Kidney (tissue), 22 donors: ENCODE measurements at places on chromosomes 1 and 21. TPM values are rescaled to one million over a fixed set of nuclear protein-coding genes. Genes with fewer than 3 reads are reported as not detected.

DNA sequence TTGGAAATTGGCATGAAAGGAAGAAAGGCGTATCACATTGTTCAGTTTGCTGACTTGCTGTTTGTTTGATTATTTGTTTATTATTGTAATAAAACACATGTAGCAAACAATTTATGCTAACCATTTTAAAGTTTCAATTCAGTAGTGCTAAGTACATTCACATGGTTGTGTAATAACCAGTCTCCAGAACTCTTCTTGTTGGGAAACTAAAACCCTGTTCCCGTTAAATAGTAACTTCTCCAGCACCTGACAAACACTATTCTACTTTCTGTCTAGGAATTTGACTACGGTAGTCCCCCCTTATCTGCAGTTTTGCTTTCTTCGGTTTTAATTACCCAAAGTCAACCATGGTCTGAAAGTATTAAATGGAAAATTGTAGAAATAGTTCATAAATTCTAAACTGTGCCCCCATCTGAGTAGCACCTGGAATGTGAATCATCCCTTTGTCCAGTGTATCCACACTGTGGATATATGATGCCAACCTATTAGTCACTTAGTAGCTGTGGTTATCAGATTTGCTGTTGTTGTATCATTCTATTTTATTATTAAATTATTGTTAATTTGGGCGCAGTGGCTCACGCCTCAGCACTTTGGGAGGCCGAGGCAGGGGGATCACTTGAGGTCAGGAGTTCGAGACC, 5.5 kb downstream of the MORC3 start:
- no peak for DNase-seq

GRCh38 chr1:226692823-226693222, 46.3 kb downstream of the ITPKB start:
- no peak for DNase-seq

GRCh38 chr1:156746728-156747631, 4.5 kb downstream of the HDGF start:
- peak; percentile 97 for DNase-seq

DNA sequence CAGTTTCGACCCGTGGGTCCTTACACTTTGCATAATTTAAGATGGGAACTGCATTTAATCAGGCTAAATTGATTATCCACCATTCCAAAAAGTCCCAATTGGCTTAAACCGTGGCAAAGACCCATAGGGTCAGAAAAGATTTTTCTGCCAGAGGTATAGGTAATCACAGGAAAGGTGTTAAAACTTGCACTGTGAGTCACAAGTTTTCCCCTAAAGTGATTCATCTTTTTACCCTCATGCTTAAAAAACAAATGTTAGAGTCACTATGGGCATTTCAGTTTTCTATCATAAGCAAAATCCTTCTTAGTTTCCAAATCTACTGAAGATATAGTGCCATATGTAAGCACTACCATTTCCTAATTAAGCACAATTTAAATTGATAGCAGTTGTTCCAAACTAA, 1079.8 kb downstream of the ADGRL2 start:
- no peak for DNase-seq

GRCh38 chr21:30306884-30307283, 13.2 kb downstream of the KRTAP26-1 start:
- DNase-seq: no peak

DNA sequence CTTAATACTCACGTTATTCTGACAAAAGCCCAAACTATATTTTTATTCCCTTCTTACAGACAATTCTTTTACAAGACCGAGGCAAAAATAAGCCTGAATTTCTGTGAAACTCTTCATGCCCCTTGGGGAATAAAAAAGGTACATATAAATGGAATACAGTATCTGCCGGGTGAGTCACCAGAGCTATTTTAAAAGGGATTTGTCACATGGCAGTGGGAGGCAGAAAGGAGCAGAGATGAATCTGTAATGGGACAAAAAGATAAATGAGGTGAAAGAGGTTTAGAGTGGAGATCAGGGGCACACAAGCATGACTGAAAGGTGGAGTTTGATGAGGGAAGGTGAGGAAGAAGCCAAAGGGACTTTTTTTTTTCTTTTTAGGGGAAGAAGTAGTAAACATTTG, 8.8 kb downstream of the XCL1 start:
- no peak for DNase-seq

DNA sequence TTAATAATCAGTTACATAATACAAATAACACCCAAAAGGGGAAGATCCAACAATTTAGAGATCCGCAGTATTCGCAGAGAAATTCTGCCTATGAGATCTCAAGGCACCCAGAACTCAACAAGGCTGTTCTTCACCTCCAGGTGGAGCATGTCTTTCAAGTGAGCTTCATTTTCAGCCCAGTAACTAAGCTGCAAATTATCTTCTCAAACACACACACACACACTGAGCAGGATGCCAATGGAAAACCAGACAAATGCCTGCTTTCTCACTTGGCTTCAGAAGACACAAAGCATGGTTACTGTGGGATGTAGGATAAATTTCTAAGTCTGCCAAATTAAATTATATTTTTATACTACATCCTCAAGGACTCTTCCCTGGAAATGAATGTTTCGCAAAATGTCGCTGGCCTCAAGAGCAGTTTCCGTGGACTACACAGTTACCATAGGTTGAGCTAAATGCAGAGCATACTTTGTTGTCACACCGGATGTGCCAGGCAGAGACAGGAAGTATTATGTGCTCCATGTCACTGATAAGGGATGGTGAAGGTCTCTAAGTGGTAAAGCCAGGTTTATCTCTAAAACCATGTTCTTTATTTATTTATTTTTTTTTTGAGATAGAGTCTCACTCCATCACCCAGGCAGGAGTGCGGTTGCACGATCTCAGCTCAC, 30.3 kb downstream of the UBR4 start:
- peak; percentile 19 for DNase-seq

- DNase-seq: no peak
Observed at GRCh38 chr1:66426239-66426853, 107.6 kb upstream of the SGIP1 start.

DNA sequence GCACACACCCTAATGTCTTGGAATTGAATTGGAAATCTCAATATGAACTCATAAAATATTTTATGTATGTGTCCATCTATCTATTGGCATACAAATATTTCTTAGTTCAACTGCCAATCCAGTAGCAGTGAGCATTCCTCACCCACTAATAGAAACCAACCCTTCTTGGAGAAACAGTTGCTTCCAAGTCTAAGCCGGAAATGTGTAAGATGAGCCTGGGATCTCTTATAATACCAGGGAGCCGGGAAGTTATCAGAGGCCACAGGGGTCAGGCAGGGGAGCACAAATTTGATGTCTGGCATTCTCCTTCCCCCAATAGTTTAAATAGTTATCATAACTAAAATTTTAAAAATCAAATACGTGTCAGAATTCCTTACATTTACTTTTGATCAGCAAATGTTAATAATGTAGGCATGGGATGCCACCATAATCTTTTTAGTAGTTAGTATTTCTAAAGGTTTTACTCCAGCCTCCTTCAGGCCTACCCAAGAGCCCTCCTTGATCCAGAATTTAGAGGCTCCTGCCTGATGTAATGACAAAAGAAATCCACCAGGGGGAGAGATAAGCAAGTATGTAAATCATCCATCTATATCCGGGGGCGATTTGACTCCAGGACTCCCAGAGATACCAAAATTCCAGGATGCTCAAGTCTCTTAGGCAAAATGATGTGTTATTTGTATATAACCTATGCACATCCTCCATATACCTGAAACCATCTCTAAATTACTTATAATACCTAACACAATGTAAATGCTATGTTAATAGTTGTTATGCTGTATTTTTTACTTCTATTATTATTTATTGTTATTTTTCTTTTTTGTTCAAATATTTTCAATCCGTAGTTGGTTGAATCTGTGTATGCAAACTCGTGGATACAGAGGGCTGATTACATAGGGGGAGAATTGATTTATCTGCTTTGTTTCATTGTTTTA, 218.7 kb upstream of the COA6 start:
- peak; percentile 61 for DNase-seq

DNA sequence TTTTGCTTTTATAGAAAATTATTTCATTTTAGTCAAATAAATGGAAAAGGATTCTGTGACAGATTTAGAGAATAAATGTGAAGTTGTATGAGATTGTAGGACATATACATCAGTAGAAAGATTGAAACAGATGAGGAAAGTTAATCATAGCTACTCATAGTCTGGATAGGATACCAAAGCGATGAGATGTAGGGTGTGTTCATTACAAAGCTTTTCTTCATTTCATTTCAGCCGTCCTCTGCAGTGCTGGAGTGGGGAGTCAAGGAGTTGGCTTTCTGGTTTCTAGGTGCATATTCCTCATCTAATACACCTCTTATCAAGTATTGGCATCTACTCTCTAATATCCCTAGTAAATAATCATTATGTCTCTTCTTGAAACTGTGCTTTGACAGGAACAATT, 149.5 kb upstream of the NEGR1 start:
- no peak for DNase-seq

DNA sequence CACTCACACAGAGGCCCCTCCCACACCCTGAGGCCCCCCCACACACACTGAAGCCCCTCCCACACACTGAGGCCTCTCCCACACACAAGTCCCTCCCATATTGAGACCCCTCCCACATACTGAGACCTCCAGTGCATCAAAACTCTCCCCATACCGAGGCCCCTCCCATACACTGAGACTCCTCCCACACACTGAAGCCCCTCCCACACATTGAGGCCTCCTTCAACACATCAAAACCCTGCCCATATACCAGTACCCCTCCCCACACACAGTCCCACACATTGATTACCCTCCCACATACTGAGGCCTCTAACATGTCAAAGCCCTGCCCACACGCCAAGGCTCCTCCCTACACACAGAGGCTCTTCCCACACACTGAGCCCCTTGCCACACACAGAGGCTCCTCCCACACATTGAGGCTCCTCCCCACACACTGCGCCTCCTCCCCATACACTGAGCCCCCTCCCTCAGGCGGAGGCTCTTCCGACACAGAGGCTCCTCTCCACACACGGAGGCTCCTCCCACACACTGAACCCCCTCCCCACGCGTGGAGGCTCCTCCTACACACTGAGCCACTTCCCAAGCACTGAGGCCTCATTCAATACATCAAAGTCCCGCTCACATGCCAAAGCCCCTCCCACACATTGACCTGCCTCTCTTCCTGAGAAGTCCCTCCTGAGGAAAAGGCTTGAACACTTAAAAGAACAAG, 392.3 kb downstream of the CAMTA1 start:
- peak; percentile 53 for DNase-seq

- no peak for DNase-seq
Observed at GRCh38 chr21:38848187-38848609, 42.5 kb downstream of the ETS2 start.

DNA sequence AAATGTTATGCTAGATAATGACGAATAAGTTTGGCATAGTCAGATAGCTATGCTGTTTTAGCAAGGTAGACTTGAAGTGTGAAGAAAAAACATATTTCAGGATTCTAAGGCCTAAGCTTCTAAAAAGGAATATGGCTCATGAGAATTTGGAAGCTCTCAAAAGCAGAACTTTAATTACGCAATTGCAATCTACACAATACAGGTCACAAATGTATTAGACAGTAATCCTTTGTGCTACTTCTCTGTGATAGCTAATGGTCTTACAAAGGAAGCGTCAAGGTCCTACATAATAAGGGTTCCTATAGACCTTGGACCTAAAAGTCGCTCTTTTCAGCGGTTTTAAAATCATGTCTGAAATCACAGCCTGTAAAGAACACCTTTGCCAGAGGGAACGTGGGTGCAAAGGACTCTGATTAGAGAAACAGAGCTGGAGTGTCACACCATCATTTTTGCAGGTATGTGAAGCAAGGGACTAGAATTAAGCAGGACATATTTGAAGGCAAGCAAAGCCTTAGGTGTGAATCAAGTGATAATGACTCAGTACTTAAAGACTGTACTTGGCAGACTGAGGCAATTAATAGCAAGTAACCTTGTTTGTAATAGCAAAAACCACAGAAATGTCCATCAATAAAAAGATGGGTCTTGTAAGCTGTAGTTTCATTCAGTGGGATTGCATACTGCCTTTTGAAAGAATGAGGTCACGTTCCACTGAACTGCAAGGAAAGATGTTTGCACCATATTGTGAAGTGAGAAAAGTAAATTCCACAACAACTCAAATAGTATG, 420.2 kb downstream of the KCTD3 start:
- no peak for DNase-seq

DNA sequence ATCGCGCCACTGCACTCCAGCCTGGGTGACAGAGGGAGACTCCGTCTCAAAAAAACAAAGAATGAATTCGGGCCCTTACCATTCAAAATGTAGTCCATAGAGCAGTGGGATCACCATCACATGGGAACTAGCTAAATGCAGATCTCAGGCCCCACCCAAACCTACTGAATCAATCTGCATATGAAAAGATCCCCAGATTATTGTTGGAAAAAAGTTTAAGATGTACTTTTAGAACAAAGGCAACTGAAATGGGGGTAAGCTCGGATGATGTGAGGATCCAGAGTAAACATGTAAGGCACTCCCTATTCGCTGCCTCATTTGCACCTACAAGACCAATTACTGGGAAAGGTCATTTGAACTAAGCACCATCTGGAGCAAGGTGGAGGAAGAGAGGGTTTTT, 803 bp upstream of the FLAD1 start:
- no peak for DNase-seq

- peak; percentile 31 for DNase-seq
Observed at GRCh38 chr1:94118013-94118412, 2.9 kb downstream of the ABCA4 start.

DNA sequence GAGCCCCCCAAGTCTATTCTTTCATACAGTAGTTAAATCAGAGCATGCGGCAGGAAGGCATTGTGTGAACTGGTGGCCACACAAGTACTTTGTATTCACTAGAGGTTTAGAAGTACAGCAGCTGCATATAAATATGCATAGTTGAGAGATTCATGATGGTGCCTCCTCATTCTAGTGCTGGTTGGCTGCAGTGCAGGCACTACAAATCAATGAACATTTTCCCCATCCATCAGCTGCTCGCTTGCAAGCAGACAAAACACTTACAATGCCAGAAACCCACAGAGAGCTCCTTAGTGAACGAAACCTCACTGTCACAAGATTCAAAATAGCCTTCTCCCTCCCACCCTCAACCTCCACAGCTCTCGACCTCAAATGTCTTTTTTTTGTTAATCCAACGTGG, 726.2 kb downstream of the USP25 start:
- peak; percentile 17 for DNase-seq

- DNase-seq: peak; percentile 60
Observed at GRCh38 chr21:42227909-42228708, 9.2 kb downstream of the ABCG1 start.

GRCh38 chr1:24351247-24351646, 32.1 kb downstream of the GRHL3 start:
- DNase-seq: no peak

H6PD gene
- total RNA-seq: 64.3 TPM

ERG gene
- total RNA-seq: 29.6 TPM

PTGS2 gene
- total RNA-seq: 2.7 TPM

CSF3R gene
- total RNA-seq: 13.3 TPM

RHD gene
- total RNA-seq: not detected
